ENCODE measurements at places on chromosomes 7 and 10.
A peak's percentile ranks its signal among the peaks of the same experiment; 100 is the strongest.

DNA sequence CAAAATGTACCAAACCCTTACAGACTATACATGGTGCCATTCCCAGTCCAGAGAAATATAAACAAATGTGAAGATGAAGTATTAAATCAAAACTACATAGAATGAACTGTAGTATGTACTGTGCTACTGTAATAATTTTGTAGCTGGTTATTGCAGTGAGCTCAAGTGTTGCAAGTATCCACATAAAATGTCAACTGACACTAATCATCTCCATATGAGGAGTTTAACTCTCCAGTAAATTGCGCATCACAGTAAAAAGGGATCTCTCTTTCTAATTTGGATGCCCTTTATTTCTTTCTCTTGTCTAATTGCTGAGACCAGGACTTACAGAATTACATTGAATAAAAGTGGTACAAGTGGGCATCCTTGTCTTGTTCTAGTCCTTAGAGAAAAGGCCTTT, 165.5 kb downstream of the CPED1 start:
- H3K27me3 ChIP-seq = no peaks in the 10 kb centered on the region
- H3K4me1 ChIP-seq = no peaks in the 10 kb centered on the region
- H3K4me3 ChIP-seq = no peak overlapping the region
- H3K27ac ChIP-seq = no peak overlapping the region
- no peaks in the 10 kb centered on the region for H3K36me3 ChIP-seq

- H3K27me3 ChIP-seq = peaks cover 2% of the 10 kb centered on the region
- no peaks in the 10 kb centered on the region for H3K4me1 ChIP-seq
- H3K27ac ChIP-seq = no peak overlapping the region
- no peaks in the 10 kb centered on the region for H3K36me3 ChIP-seq
- no peak for DNase-seq
Measured at GRCh38 chr10:47018026-47018735, 107.0 kb downstream of the PTPN20 start.

DNA sequence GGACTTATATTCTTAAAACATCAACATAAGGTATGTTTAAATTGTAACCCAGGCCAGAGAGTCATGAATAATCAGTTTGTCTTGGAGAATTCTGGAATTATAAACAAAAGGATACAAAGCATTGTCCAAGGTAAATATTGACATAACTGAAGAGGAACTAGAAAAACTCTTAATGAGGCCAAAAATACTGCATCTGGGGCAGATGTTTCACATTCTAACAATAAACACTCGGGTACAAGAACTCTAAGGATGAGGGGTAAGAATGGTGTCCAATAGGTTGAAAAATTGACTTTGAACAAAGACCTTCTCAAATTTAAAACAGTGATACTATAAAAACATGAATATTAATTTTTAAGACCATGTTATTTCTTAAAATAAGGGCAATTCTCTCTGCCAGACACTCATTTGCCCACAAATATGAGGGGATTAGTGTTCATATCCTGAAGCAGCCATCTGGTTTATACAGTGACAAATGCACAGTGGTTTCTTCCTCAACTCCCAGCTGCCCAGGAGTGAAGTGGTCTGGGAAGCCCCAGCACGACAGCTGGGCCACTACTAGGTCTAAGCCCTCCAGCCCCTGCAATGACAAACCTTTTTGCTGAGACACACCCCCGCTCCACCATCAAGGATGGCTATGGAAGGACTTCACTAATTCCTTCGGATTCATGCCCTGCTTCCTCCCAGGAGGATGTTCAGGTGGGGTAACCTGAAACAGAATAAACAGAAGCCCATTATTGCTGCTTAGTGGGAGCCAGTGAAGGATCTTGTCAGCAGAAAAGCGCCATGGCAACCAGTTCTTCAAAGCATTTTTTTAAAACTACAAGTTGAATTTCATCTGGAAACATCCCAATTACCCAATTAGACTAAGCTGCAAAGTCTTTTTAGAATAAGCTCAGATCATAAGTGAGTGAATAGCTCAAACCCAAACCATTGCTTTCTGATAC, 107.5 kb upstream of the ARID5B start:
- H3K4me3 ChIP-seq = no peak overlapping the region
- H3K27me3 ChIP-seq = no peaks in the 10 kb centered on the region
- no peak for DNase-seq

DNA sequence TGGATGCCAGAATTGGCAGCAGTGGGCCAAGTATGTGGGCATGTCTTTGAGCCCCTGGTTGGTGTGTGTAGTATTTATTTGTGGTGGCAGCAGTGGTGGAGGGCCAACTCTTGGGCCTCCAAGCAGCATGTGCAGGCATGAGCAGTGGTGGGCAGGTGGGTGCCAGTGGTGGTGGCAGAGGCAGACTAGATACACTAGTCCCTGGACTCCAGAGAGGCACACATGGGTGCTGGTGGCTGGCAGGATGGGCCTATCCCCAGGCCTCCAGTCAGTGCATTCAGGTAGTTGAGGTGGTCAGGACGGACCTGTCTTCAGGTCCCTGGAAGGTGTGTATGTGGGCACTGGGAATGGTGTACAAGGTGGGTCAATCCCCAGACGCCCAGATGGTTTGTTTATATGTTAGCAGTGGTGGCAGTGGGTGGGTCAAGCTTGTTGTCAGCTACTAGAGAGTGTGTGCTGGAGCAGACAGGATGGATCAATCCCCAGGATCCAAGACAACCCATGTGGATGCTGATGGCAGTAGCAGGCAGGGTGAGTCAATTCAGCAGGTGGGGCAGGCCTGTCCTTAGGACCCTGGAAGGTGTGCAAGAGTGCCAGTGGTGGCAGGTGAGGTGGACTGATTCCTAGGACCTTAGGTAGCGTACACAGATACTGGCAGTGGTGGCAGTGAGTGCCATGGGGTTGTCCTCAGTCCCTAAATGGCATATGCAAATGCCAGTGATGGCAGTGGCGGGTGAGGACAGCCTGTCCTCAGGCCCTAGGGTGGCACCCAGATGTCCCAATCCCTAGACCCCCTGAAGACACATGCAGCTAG, 294.3 kb downstream of the RPS24 start:
- H3K4me3 ChIP-seq = no peak overlapping the region
- no peak overlapping the region for H3K27ac ChIP-seq
- H3K27me3 ChIP-seq = no peaks in the 10 kb centered on the region
- no peaks in the 10 kb centered on the region for H3K4me1 ChIP-seq
- no peak for DNase-seq

- no peaks in the 10 kb centered on the region for H3K4me1 ChIP-seq
- no peaks in the 10 kb centered on the region for H3K27me3 ChIP-seq
- no peak overlapping the region for H3K27ac ChIP-seq
- H3K4me3 ChIP-seq = no peak overlapping the region
Measured at GRCh38 chr10:33945051-33945450, 610.6 kb upstream of the NRP1 start.

GRCh38 chr10:112958275-112958995, 8.4 kb downstream of the TCF7L2 start:
- no peaks in the 10 kb centered on the region for H3K27me3 ChIP-seq
- H3K4me3 ChIP-seq = no peak overlapping the region
- peaks cover 43% of the 10 kb centered on the region for H3K4me1 ChIP-seq
- DNase-seq = no peak
- no peak overlapping the region for H3K27ac ChIP-seq
- no peaks in the 10 kb centered on the region for H3K36me3 ChIP-seq

DNA sequence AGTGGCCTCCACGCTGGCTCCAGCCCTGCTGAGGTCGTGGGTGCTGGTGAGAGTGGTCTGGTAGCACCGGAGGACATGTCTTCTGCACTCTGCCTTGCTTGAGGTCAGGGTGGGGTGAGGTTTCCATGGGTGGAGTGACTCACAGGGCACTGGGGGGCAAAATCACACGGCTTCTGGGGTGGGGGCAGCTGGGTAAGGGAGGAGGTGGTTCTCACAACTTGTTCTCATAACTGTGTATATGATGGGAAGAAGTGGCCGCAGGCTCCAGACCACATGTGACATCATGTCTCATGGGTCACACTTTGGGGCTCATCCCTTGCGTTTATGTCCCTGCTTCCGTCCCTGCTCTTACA, 884 bp upstream of the PRF1 start:
- no peak overlapping the region for H3K27ac ChIP-seq
- DNase-seq = no peak
- H3K36me3 ChIP-seq = no peaks in the 10 kb centered on the region
- H3K27me3 ChIP-seq = no peaks in the 10 kb centered on the region
- H3K4me3 ChIP-seq = no peak overlapping the region

GRCh38 chr10:8950978-8951377, 896.5 kb downstream of the GATA3 start:
- DNase-seq = no peak
- no peak overlapping the region for H3K27ac ChIP-seq
- H3K4me1 ChIP-seq = no peaks in the 10 kb centered on the region
- H3K27me3 ChIP-seq = no peaks in the 10 kb centered on the region
- no peaks in the 10 kb centered on the region for H3K36me3 ChIP-seq

GRCh38 chr7:81045491-81046030, 126.7 kb upstream of the SEMA3C start:
- no peak overlapping the region for H3K27ac ChIP-seq
- no peak for DNase-seq
- H3K27me3 ChIP-seq = no peaks in the 10 kb centered on the region
- H3K4me1 ChIP-seq = no peaks in the 10 kb centered on the region

DNA sequence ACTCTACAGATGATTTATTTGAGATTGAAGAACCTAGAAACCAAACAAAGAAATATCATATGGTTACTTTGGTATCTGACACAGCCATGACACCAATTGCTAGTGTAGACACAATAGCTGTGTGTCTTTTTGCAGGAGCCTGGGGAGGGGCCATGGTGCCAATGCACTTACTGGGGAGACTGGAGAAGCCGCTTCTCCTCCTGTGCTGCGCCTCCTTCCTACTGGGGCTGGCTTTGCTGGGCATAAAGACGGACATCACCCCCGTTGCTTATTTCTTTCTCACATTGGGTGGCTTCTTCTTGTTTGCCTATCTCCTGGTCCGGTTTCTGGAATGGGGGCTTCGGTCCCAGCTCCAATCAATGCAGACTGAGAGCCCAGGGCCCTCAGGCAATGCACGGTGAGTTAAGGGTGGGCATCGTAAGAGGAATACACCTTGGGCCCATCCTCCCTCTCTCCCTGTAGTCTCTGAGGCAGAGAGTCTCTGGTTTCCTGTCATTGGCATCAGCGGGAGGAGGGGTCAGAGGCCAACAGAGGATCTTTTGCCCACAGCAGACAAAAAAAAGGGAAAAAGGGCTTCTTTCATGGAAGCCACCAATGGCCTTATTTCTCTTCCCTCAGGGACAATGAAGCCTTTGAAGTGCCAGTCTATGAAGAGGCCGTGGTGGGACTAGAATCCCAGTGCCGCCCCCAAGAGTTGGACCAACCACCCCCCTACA, 1.2 kb downstream of the TMEM139 start:
- no peaks in the 10 kb centered on the region for H3K27me3 ChIP-seq
- H3K27ac ChIP-seq = no peak overlapping the region
- H3K4me1 ChIP-seq = peaks cover 17% of the 10 kb centered on the region
- DNase-seq = no peak
- H3K36me3 ChIP-seq = no peaks in the 10 kb centered on the region

DNA sequence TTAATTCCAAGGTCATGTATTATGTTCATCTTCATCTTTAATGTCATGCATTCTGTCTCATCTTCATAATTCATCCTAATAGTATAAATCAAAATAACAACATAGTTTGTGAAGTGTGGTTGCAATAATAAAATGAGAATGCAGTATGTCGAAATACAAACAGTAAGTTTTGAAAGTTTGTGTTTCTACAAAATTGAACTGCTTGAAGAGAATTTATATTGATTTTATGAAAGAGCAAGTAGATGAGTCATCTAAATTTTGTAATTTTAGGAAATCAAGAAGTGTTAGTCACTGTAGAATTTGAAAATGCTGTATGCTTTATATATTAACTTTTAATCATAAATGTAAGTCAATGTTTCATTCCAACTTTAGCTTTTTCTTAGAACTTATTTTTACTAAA, 190.5 kb upstream of the PPP1R3A start:
- no peaks in the 10 kb centered on the region for H3K27me3 ChIP-seq
- no peak for DNase-seq
- no peaks in the 10 kb centered on the region for H3K36me3 ChIP-seq

DNA sequence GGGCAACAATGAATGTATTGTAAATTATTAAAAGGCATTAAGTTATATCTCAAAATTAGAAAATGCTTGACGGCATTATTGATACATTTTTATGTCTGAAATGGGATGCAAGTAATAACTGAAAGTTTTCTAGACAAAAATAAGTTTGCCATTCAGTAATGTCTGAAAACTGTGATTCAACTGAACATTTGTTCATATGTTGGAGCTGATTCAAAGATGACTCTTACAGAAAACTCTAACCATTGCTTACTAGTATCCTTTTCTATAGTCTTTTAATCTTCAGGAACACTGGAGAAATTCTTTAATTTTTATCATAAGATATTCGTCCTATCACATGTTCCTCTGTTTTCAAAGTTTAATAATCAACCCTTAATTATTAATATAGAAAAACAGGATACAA, 71.1 kb upstream of the TFEC start:
- H3K27ac ChIP-seq = no peak overlapping the region
- H3K27me3 ChIP-seq = peaks cover 2% of the 10 kb centered on the region
- H3K4me1 ChIP-seq = no peaks in the 10 kb centered on the region
- DNase-seq = no peak
- no peak overlapping the region for H3K4me3 ChIP-seq

- no peaks in the 10 kb centered on the region for H3K27me3 ChIP-seq
- H3K4me3 ChIP-seq = no peak overlapping the region
- H3K36me3 ChIP-seq = no peaks in the 10 kb centered on the region
- DNase-seq = no peak
- no peak overlapping the region for H3K27ac ChIP-seq
- H3K4me1 ChIP-seq = peaks cover 9% of the 10 kb centered on the region
Measured at GRCh38 chr7:33964417-33965182, 59.3 kb downstream of the BMPER start.

DNA sequence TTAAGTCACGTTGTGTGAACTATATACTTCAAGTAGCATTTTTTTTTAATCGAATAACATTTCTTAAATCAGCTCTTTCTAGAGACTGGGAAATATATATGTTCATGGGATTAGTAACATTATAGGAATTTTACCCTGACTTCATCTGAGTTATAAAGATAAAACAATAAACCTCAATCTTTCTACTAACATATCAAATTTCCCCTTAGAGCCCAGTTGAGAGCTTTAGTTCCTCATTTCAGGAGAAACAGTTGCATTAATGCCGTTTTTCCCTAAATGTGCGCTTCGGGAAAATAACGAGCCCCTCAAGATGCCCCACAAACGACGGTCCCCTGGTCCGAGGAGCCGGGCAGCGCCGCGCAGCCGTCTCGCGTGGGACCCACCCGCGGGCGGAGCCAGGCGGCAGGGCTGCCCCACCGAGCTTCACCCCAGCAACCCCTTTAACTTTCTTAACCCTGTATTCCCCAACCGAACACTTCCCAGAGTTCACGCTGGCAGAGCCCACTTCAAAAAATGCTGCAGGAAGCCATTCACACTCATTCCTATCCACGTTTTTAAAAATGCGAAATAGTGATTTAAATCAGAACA, 152.5 kb upstream of the YAE1 start:
- H3K4me3 ChIP-seq = peak overlapping the region; percentile 66
- H3K27ac ChIP-seq = no peak overlapping the region
- peaks cover 6% of the 10 kb centered on the region for H3K4me1 ChIP-seq
- no peaks in the 10 kb centered on the region for H3K36me3 ChIP-seq
- no peak for DNase-seq
